ENCODE measurements at places on chromosomes 6 and 20.

DNA sequence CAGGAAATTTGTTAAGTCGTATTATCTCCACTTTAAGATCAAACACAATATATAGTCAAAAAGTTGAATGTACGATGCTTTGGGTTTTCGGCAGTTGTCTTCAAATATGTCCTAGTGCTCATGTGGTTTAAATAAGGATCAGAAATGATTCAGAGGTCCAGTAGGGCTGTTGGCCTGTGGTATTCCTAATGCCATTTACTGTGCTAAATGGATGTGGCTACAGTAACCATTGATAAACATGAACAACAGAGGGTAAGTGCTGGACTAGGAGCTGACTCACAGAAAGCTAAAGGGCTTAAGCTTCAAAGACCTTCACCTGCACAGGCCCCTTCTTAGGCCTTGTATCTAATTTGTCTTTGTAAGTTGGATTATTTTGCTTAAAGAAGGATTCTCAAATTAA is 80.5 kb upstream of the TPD52L1 start:
- DNase-seq: no peak

- no peak for DNase-seq
These were observed 3.4 kb downstream of the ASF1A start for GRCh38 chr6:118897386-118897785.

DNA sequence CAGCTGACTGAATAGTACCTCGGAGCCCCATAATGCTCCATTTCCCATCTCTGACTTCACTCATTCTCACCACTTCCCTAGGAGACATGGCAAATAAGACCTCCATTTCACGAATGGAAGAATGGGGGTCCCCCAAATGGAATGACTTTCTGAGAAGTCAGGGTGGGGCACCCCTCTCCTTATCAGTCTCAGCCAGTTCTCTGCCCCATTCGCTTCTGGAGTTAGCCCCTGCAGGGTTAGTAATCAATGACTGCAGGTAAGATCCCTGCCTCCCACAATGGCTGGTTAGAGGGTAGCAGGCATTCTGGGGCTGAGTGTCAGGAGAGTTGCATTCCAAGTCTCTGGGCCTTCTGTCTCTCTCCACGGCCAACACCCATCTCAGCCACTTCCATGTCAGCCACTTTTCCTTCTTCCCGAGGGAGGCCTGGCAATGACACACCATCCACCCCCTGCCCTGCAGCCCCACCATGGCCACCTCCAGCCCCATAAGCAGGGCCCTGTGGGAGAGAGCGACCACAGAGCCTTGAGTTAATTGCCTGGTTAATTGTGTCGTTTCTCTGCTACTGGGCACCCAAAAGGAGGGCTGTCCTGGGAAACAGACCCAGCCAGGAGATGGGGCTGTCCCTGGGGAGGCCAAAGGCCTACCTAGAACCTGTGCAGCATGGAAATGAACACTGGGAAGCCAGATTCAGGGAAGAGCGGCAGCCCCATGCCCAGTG is 13.4 kb downstream of the CCDC167 start:
- DNase-seq: no peak

- DNase-seq: no peak
These were observed 7.3 kb downstream of the STK38 start for GRCh38 chr6:36539814-36540568.

DNA sequence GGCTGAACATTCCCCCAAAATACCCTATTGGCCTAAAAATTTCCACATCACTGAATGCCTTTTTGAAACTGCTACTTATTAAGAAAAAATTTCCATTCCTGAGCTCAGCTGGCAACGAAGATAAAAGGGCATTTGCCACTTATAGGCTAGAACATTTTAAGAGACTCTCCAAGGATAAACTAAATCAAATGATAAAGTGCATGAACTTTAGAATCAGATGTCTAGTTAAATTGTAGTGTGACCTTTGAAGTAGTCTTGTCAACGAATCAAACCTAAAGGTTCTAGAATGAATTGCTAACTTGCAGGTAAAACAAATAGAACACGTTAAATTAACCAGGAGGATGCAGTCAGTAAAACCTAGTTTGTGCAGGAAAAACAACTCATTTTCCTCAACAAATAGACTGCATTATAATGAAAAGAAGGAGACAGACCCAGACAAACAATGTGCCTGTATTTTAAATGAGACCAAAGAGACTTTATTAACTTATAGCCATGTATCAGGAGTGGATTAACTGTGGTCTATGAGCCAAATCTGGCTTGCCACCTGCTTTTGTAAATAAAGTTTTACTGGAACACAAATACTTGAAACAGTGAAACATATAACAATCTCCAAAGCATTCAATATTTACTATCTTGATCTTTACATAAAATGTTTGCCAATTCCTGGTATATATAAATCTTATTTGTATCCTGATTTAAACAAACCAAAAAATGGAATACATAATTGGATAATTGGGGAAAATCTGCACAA is 184.4 kb downstream of the MEI4 start:
- DNase-seq: no peak

- no peak for DNase-seq
These were observed 2.9 kb upstream of the TUBB2B start for GRCh38 chr6:3230256-3230882.

- DNase-seq: no peak
These were observed 95.2 kb downstream of the PLEKHG1 start for GRCh38 chr6:150694889-150695288.

- no peak for DNase-seq
These were observed 1.1 kb downstream of the PTPRK start for GRCh38 chr6:128519132-128519930.

DNA sequence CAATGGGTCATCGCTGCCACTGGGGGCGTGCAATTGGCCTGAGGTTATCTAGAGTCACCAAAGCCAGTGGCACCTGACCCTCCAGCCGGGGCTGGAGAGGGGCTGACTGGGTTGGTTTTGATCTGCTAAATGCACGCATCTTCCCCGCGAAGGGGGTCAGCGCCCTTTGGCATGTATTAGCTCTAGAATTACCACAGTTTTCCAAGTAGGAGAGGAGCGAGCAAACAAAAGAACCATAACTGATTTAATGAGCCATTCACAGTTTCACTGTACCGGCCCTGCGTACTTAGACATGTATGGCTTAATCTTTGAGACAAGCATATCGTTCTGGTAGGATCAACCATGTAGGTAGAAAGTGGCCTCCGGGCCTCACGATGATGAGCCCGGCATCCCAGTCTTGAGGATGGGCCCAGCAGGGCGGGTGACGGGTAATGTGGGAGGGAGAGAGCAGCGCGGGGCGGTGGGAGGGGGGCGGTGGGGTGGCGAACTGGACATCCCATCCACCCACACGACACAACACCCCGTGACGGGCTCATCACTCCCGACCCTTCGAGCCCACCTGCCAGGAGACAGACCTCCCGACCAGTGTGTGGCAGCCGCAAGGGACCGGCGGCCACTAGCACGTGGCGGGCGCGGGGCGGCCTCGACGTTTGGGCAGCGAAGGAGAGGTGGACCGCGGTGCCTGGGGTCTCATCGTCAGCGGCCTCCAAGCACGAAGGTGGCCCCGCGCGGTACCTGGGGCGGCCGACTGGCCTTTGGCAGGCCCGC is 1957.5 kb upstream of the DEFB115 start:
- DNase-seq: no peak

DNA sequence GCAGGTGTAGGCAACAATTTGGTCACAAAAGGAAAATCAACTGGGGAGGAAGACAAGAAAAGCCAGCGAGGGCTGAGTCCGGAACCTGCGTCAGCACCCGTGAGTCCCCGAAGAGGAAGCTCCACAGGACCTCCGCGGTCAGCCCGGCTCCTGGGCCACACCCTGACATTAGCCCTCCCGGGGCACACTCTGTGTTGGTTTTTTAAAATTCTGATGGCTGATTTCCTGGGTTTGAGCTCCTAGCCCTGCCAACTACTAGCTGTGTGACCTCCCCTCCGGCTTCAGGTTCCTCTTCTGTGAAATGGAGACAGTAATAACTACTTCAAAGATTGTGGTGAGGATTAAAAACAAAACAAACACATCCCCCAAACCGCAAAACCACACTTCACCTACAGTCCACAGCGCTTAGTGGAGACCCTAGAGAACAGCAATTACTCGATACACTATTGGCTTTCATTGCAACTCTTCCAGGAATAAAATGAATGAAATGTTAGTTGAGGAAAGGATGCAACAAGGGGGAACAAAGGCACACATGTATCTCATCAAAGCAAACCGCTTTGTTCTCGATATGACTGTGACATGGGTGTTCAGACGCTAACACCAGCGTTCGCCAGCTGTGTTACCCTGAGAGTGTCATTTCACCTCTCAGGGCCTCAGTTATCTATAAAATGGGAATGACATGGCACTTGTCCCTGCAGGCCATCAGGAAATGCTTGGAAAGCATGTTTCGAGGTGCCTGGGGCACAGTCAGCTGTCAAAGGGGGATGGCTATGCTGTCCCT is 985 bp downstream of the ZBP1 start:
- DNase-seq: no peak

DNA sequence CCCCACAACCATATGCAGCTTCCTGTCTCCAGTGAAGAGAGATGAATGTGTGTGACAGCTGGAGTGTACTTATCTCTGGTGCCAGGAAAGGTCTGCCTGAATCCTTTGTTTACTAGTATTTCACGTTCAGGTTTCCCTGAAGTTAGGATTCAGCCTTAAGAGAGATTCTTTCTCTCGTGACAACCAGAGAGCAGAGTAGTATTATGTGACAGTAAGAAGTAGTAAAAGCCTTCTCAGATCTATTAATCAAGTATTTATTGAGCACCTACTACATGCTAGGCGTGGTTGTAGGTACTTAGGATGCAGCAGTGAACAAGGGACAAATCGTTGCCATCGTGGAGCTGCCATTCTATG is 949 bp downstream of the KIFC1 start:
- no peak for DNase-seq
